Right forelimb (tissue), 1 donor: ENCODE measurements at places on chromosomes 12 and 14.

DNA sequence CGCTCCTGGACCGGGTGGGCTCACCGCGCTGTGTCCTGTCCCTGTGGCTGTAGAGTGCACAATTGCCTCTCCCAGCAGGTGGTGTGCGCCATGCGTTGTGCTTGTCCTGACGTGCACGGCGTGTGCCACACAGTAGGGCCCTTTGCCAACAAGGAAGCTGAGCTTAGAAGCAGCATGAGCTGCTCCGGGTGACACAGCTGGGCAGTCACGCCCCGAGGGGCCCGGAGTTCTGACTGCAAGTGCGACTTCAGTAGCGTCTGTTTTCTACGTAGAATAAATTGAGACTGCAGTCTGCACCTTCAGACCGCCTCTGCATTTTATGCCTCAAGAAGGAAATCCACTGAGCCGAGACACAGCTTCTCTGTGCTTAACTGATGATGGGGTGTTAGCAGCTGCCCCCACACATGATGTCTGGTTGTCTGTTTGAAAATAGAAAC lies 81.6 kb downstream of the ADGRD1 start:
- DNase-seq: no peak

- DNase-seq: no peak
These were observed 601 bp downstream of the COX14 start for GRCh38 chr12:50112456-50113218.

DNA sequence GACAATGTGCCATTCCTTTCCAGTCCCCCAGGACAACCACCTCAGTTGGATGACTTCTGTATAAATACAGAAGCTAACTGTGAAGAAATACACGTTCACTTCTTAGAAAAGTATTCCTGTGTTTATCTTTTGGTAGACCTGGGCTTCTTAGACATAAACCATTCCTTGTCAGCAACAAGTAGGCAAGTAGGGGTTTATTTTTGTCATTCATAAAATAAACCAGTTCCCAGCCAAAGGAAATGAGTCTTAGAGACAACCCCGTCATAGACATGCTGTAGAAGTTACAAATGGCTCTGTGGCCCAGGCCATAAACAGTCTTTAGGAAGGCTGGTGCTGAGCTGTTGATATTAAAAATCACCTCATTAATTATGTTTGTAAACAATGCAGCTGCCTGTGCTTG lies 243.2 kb downstream of the SPTSSA start:
- DNase-seq: no peak

- peak; percentile 64 for DNase-seq
These were observed 4.2 kb downstream of the RDH5 start for GRCh38 chr12:55724226-55724939.

GRCh38 chr14:104875412-104875751 lies 10.3 kb downstream of the CEP170B start:
- no peak for DNase-seq

DNA sequence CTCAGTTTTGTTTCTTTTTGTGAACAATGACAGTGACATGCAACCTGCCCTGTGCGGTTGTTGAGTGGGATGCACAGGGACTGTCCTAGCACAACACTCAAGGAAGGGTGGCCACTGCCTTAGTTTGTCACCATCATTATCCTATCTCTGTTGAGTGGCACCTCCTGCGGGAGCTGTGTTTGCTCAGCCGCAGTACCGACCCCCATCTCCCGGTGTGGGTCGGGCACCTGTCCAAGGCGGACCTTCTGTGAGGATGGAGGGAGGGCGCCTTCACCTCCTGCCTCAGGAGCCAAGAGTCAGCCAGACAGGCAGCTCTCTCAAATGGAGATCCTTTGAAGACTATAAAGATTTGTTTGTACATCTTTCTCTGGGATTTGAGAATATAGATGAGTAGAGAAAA lies 142.1 kb downstream of the TSPAN9 start:
- no peak for DNase-seq

DNA sequence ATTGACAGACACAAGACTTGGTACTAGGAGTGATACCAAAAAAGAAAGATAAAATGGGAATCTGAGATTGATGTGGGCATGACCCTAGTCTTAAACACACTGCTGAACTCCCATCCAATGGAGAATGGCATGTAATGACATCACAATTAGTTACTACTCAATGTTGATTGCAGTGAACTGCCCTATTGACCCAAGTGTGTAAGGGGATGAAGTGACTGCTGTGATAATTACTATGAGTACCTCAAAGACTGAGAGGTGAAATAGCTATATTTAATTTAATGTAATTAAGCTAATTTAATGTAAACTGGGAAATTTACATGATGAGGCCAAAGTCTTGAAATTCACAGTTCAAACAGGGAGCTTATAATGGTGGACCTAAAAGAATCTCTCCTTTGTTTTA lies at the start of gene ADAM20:
Gene ADAM20 (minus strand): TSS at position 101 of the 400 bp plus-strand sequence. CDS start 10,247 bp downstream, outside the sequence.
- no peak for DNase-seq

DNA sequence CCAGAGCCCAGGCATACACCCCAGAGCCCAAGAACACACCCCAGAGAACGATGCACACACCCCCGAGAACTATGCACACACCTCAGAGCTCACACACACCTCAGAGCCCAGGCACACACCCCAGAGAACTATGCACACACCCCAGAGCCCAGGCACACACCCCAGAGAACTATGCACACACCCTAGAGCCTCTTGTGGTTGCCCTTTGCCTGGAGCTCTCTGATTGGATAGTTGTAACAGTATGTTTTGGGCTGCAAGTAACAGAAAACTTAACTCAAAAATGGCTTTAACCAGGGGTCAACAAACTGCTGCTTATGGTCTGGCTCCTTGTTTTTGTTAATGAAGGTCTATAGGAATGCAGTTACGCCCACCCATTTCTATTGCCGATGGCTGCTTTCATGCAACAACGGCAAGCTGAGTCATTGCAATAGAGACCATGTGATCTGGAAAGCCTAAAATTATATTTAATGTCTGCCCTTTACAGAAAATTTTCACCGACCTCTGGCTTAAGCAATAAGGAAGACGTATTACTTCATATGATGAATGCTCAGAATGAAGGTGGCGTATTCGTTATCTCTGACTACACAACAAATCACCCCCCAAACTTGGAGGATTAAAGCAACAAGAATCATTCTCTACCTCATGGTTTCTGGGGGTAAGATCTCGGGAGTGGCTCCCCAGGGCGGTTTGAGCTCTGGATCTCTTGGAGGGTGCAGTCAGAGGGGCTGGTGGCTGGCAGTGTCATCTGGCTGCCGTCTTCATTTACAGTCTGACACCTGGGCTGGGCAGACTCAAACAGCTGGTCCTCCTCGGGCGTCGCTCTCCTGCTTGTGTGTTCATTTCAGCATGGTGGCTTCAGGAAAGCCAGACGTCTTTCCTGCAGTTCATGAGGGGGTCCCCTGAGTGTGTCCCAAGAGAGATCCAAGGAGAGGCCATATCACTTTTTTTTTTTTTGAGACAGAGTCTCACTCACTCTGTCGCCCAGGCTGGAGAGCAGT lies 66.3 kb upstream of the NCOR2 start:
- no peak for DNase-seq

GRCh38 chr12:119681111-119681510 lies 13.2 kb downstream of the PRKAB1 start:
- DNase-seq: no peak

DNA sequence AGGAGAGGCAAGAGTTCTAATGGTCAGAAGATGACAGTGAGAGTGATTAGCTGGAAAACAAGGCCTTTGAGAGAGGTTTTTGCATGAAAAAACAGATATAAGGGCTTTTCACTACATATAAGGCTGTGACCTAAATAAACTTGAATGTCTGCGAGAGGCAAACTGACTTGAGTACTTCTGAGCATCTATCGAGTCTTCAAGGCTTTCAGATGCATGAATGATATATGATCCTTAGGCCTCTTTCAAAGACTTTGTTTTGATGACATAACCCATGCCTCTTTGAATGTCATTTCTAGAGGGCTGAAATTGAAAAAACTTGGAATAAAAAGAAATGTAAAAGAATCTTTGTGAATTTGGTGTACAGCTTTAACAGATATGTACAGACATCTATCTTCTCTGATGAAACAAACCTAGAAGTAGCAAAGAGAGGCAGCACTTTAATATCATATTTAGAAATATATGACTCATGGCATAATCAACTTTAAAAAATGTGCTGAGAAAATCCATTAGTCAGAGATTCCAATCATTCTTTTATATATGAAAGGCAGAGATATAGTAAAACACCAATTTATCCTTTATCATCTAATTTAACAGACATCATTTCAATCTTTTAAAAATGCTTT lies 72.6 kb downstream of the PPM1H start:
- no peak for DNase-seq

- no peak for DNase-seq
These were observed 115.1 kb downstream of the SLC16A7 start for GRCh38 chr12:59710964-59711363.

GRCh38 chr12:93802293-93802692 lies 125.1 kb downstream of the CRADD start:
- DNase-seq: no peak

- DNase-seq: no peak
These were observed 12.4 kb upstream of the P2RX7 start for GRCh38 chr12:121120323-121120722.

DNA sequence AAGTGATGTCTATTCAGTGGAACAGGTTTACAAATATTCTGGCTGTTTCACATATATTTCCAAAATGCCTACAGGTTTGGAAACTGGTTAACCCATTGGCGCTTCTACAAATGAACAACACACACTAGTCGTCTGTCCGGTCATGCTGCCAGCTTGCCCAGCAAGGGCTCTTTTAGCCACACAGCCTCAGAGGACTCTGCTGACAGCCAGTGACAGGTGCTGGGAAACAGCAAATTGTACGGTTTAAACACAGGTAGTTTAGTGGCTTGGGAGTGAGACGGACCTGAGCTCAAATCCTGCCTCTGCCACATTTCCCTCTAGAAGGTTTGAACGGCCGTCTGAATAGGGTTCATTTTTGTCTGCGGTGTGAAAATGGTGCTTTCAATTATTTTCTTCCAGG lies 53.8 kb downstream of the MOK start:
- no peak for DNase-seq

DNA sequence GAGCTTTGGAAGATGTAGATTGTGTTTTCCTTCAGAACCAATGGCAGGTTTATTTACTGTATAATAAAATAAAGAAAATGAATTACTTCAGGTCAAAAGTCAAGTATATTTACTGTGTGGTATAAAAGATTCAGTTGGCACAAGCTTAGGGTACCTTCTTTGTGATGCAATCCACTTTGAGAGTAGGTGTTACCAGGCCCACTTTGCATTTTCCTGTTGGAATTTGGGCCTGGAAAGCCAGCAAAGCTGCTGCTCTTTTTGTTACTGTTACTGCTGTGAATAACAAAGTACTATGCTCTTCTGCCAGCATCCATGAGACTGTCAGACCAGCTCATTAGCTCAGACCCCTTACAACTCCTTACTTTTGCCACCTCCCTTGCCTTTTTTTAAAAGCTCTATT lies 649.0 kb upstream of the SEL1L start:
- no peak for DNase-seq

- no peak for DNase-seq
These were observed 5.1 kb upstream of the NUMB start for GRCh38 chr14:73463411-73463810.

DNA sequence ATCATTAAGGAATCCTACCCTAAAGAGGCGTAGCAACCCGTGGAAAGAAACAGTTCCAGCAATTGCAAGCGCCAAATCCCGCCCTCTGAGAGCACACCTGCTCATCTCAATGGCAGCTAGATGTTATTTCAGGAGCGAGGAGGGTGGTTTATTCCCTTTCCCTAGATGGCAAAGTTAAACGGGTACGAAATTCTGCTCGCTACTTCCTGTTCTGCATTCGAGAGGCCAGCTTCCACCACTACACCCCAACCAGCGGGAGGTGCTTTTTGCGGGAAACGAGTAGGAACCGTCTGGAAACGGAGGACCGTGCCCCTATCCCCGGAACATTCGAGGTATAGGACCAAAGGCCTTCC lies 536 bp downstream of the VPS29 start:
- no peak for DNase-seq

DNA sequence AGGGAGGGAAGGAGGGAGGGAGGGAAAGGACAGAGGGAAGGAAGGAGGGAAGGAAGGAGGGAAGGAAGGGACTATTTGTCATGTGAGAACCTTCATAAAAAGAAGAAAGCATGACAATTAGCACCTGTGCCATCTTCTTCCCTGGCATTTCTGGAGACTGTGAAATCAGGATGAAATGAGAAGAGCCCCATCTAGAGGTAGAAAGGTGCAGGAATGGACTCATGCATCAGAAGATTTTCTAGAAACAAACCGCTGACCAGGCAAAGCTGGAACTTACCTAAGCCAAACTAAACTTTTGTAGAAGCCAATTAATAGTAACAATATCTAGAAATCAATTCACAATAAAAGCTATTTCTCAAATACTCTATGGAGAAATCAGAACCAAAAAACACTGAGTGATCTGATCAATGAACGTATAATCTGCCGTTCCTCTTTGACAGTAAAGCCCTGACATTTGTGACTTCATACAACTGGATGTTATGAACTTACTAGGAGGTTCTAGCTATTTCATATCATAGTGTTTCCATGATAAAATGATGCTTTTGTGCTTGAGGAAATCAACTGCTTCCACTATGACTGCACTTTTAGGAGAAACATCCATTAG lies 24.4 kb upstream of the CRACR2A start:
- no peak for DNase-seq

- no peak for DNase-seq
These were observed 82.6 kb upstream of the IGF1 start for GRCh38 chr12:102562836-102563425.

DNA sequence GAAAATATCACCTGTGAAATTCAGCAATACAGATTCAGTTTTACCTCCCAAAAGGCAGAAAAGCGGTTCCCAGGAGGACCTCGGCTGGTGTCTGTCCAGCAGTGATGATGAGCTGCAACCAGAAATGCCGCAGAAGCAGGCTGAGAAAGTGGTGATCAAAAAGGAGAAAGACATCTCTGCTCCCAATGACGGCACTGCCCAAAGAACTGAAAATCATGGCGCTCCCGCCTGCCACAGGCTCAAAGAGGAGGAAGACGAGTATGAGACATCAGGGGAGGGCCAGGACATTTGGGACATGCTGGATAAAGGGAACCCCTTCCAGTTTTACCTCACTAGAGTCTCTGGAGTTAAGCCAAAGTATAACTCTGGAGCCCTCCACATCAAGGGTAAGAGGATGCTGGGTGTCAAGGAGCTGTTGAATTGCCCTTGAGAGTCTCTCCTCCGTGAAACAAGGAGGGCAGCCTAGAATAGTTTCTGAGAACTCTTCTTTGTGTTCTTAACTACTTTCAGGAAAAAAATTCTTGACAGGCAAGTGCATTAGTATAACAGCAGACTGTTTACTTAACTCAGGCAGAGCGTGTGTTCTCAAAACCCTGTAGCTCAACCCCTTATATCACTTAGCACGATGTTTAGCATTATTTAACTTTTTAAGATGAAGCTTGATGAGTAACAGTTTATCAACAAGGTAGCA lies 7.7 kb downstream of the TDP1 start:
- DNase-seq: no peak

DNA sequence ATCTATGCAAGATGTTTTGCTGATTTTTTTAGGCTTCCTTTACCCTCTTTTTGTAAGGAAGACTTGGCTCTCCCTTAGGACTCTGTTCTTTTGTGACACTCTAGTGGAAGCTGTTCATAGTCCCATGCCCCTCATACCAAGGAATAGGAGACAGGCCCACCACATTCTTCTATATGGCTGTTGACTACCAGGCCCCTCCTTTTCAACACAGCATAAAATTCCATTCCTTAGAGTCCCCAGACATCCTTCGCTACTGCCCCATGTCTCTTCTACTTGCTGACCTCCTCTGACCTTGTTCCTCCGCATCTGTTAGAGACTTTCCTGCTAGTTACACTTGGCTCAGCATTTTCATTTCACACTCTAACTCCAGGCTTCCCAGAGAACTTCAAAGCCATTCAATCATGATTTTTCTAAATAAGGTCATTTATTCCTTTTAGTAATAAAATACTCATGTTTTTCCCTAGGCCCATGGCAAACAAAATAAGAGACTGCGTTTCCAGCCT lies 9.7 kb downstream of the PIK3C2G start:
- no peak for DNase-seq
